ENCODE measurements at places on chromosomes 5 and 9.

GRCh38 chr5:152532714-152533113, 127.6 kb upstream of the NMUR2 start:
- DNase-seq: peak; percentile 54

DNA sequence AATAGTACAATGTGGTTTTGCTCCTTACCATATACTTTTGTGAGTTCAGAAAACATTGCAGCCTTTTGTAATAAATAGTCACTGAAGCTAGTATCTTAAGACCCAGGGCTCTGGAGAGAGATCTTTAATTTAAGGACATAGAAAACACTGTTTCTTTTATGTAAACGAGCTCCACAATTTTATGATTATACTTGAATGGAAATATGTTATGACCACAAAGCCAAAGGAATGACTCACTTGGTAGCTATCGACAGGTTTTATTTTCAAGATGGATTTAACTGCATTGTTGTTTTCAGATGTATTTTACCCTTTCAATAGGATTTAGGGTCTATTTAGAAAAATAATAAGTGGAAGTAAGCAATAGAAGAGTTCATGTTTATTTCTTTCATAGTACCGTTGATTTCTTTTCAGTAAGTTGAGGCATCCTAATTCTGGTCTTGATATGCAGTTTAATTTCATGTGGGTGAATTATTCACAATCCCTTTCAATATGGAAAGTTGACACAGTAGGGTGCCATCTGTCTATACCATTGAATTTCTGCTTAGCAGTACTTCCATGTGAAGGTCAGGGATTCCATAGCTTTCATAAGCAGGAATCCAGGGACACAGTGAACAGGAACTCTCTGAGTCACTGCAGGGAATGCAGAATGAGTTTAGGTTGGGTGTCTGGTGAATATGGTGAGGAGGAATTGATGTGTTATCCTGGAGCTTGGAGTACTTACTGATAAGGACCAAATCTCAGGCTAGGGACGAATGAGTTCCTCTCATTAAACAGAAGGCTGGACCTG, 157.6 kb downstream of the CD180 start:
- DNase-seq: no peak

DNA sequence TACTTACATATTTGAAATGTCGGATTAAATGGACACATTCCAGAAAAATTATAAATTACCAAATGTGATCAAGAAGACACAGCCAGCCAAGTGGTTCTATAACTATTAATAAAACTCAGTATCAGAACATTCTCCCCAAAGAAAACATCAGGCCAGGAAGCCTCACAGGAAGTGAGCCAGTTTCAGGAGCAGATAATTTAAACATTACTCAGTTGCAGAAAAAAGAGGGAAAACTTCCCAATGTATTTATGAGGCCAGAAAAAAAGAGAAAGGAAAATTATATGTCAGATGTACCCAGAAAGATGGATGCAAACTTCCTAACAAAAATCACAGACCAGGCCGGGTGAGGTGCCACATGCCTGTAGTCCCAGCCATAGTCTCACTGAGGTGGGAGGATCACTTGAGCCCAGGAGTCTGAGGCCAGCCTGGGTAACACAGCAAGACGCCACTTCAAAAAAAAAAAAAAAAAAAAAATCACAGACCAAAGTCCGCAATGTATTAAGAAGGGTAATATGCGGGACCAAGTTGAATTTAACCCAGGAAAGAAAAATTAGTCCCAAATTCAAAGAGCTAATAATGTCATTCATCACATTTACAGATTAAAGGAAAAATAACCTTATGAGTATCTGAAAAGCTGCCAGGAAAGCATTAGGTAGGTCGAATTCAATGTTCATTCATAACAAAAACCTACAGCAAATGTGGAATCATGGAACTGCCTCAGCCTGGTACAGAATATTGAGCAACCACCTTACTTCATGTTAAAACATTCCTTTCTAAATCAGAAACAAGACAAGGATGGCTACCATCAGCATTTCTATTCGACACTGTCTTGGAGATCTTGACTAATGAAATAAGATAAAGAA, 37.2 kb upstream of the NRARP start:
- no peak for DNase-seq

DNA sequence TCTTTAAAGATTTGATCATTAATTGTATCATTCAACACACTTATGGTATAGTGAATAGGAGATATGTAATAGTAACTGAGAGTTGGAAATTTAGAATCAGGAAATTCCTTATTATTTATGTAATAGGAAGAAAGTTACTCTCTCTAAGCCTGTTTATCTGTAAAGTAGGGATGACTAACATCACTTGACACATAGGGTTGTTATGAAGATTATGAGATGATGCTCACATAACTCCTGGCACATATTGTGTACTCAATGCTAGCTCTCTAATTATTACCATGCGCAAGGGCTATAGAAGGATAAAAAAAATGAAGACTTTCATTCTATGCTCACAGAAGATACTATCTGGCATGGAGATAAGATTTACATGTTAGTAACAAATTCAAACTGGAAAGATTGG, 149.9 kb downstream of the ISOC1 start:
- no peak for DNase-seq

DNA sequence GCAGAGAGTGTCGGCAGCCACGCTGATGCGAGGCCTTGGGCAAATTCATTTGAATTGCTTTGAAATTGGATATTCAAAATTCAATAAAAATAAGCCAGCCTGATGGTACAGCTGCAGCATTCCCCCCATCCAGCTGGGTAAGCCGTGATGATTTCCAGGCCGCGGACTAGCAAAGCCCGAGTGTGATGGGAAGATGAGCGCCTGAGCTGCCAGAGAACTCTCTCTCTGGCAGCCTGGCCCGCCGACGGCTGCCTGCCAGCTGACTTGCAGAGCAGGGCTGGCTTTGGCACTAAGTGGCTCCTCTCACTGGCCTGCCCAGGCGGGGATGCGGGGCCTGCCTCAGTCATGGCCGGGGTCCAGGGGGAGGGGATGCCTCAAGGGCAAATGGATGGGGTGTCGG, 268.3 kb upstream of the WWC1 start:
- DNase-seq: no peak

DNA sequence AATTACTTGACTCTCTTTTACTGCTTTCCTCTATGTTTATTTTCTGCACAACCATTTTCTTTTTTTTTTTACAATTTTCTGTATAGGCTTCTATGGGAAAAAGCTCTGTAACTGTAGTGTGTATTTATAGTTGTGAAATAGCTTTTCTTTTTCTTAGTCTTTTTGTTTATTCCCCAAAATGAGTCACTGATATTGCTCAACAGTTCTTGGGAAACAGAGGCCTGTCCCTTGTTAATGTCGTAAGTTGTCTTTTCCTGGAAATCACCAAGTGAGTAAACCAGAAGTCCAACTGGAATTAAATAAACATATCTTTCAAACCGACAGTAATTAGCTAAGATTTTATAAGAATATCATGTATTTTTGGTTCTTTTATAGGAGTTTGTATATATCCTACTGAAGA, 325.1 kb upstream of the PRR16 start:
- peak; percentile 9 for DNase-seq

DNA sequence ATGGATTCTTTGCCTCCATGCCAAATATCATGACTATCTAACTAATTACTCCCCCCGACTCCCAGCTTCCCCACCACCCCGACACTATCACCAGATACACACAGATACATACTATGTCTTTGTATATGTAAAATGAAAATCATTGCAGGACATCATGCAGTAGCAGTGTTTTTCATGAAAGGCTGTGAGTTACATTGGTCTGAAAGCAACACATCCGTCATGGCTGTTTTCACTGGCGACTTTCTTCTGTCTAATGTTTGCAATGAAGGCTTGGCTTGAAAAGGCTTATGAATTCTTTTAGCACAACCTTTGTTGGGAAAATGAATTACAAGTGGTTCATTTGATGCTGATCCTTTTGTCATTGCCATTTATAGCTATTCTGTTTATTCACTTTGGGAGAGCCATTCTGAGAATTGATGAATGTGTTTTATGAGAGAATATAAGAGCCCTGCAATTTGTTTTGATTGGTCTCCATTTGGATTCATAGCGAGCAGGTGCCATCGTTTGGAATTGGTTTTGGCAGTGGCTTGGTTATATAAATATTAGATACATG, 103.4 kb downstream of the PIP5K1B start:
- no peak for DNase-seq

GRCh38 chr5:73314395-73315257, 134.0 kb downstream of the FOXD1 start:
- no peak for DNase-seq

DNA sequence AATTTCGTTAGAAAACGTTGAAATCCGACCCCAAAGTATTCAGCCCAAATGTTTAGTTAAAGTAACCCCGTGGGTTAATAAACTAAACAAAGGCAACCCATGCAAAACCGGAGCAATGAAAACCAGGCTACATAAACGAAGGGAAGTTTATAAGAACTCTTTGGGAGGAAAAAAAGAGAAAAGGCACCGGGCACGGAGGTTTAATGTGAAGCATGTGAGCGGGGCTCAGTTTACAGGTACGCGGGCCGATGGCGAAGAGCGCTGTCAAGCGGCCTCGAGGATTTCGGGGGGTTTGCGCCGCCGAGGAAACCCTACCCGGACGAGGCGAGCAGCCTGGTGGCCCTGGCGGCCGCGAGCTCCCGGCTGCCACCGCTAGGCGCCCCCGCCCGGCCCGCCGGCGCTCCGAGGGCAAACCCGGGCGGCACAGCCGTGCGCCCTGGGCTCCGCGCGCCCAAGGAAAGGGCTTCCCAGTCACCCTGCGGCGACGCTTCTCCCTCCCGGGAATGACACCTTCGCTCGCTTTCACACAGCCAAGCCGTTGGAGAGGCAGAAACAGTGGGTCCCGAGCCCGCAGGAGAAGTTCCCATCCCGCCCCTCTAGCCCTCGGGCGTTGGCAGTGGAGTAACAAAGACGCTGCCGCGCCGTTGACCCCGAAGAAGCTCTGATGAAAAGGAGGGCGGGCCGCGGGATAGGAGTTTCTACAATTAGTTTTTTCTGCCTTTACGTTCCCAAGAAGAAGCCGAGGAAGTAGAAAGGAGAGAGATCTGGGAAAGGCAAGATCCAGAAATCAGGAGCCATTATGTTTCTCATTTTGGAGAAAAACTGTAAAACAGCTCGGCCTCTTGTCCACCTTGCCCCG, 126.0 kb downstream of the TMEM174 start:
- no peak for DNase-seq

- no peak for DNase-seq
Measured at GRCh38 chr9:123120953-123121352, 87.5 kb downstream of the GPR21 start.

GRCh38 chr5:72290356-72291133, 29.5 kb downstream of the MRPS27 start:
- DNase-seq: no peak

DNA sequence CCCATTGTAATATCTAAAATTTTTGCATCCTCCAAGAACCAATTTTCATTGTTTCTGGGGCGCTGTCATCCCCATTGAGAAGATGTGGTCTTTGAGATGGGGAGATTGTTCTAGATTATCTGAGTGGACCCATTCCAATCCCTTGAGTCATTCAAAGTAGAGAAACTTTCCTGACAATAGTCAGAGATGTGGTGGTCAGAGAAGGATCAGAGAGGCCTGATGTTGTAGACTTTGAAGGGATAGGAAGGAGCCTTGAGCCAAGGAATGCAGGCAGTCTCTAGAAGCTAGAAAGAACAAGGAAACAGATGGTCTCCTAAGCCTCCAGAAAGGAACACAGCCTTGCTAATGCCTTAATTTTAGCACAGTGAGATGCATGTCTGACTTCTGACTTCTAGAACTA, 80.4 kb downstream of the TEK start:
- DNase-seq: no peak

DNA sequence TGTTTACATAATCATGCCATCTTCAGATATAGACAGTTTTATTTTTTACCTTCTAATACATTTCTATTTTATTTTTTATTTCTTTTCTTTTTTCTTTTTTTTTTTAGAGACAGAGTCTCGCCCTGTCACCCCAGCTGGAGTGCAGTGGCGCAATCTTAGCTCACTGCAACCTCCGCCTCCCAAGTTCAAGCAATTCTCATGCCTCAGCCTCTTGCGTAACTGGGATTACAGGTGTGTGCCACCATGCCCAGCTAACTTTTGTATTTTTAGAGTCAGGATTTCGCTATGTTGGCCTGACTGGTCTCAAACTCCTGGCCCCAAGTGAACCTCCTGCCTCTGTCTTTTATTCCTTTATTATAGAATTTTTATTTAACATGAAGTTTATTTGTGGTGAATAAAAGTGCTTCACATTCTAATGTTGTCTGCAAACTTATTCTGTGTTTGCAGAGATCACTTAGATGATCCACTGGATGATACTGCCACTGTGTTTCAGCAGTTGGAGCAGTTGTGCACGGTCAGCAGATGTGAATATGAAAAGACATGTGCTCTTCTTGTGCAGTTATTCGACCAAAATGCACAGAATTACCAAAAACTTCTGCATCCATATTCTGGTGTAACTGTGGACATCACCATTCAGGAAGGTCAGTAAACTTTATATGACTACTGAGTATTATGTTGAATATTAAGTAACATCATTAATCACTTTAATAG, 62.2 kb downstream of the RANBP17 start:
- no peak for DNase-seq

- no peak for DNase-seq
Measured at GRCh38 chr5:58286741-58287140, 173.1 kb downstream of the PLK2 start.

- DNase-seq: no peak
Measured at GRCh38 chr5:50401336-50401735, 39.8 kb downstream of the EMB start.

- no peak for DNase-seq
Measured at GRCh38 chr5:142886211-142886610, 116.0 kb downstream of the ARHGAP26 start.

- no peak for DNase-seq
Measured at GRCh38 chr5:149794487-149794971, 64.4 kb downstream of the PPARGC1B start.

DNA sequence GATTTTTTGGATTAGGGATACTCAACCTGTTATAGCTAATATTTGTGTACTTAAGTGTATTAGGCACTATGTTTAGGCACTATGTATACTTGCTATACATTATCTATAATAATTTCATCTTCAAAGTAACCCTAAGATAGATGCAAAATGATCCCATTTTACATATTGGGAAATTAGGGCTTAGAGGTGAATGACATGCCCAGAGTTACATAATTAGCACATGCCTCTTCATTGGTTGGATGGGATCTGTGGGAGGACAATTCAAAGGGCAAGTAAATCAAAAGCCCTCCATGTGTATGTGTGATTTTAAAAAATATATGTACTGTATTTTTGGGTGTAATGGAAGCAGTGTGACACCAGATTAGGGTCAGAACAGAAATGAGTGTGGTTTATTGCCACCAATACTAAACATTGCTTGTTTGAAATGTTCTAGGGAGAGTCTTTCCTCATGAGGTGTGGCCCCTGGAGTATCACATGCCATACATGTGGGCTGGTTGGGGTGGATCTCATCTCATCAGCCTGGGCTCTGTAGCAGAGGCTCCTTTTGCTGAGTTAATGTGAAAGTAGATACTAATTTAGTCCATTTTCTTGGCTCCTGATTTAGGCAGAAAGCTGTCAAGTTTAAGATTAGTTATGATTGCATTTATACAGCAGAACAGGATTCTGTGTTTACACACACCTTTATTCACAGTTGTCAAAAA, 5.5 kb downstream of the C9orf85 start:
- no peak for DNase-seq

All from glomerular endothelial cell (primary cell).